ENCODE measurements at places on chromosomes 16 and 17.

GRCh38 chr17:22303096-22303495, 610.8 kb downstream of the KCNJ18 start:
- DNase-seq, result no peak

GRCh38 chr17:72421128-72422092, 300.6 kb downstream of the SOX9 start:
- DNase-seq, result peak; percentile 65

DNA sequence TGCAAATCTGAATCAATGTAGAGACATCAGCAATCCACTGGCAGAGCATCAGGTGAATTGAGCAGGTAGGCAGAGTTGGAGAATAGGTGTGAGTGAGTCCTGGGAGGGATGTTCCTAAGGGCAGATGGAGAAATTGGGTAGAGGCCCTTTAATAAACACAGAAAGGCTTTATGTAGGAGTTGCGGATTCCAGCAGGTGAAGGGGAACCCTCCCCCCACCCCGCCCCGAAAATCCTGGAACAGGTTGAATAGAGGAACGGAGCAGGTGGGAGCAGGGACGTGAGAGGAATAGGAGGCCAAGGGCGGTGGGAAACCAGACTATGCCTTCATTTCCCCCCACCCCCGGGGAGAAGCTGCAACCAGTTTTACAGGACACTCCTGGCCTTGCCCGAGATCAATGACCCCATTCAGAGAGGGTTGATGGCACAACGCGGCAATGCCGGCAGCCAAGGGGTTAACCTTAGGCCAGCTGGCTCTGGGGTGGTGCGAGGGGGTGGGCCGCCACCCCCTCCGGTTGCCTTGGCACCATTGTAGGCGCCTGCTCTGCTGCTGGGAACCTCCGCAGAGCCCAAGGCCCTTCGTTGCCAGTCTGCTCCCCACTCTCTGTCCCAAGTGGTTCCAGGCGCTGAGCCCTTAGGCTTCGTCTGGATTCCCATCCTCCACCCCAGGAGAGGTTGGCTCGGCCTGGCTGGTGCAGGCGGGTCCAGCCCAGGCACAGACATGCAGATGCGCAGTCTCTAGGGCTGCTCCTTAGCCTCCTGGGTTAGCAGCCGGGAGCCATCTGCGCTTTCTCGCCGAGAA, 814 bp upstream of the RUNDC3A start:
- peak; percentile 73 for DNase-seq

- DNase-seq, result no peak
These were observed at the start of gene CLEC10A for GRCh38 chr17:7079581-7080455. CLEC10A (minus strand) TSS chr17:7080251; CDS start chr17:7078812, 1,439 bp downstream.

GRCh38 chr17:72416054-72416675, 295.3 kb downstream of the SOX9 start:
- no peak for DNase-seq

DNA sequence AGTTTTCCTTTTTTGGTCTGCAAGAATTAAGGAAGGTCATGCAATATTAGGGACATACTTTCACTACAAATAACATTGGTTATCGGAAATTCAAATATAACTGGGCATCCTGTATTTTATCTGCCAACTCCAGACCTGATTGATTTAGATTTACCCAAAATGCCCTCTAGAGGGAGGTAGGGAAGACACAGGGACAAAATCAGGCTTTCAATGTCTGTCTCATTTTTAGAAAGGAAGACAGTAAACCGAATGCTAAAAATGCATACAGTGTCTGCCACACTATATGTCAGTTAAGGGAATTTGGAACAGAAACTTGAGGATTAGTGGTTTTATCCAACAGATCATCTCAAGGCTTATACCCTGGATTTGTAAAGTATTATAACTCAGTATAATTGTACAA, 161.7 kb upstream of the SOX9 start:
- peak; percentile 23 for DNase-seq

GRCh38 chr17:38657824-38658740, 16.7 kb downstream of the EPOP start:
- no peak for DNase-seq

DNA sequence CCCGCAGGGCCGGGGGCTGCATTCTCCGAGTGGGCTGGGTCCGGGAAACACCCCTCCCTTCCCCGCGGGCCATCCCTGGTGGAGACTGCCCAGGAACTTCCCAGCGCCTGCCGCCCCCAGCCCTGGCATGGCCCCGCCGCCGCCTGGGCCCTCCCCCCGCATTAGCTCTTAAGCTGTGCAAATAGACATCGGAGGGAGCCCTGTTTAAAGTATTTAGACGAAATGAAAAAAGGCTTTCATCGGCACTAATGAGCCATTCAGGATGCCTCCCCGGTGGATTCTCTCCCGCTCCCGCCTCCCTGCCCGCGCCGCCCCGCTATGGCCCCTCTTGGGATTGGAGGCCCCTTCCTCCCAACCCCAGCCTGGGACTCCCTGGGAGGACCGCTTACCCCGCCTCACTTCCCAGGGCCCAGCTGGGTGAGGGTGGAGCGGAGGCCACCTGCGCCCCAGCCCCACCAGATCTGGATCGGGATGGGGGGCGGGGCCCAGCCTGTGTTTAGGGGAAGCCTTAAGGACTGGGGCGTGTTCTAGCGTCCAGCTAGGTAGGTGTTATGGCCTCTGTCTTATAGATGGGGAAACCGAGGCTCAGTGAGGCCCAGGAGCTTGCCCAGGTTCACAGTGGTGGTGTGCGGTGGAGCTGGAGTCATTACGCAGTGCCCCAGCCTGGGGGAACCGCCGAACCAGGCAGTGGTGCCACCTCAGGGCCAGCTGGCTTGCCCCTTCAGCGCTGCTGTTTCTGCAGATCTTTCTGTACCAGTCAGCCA, 19.7 kb downstream of the SEZ6 start:
- no peak for DNase-seq

- no peak for DNase-seq
These were observed 7.8 kb downstream of the ATP2A3 start for GRCh38 chr17:3956327-3956957.

DNA sequence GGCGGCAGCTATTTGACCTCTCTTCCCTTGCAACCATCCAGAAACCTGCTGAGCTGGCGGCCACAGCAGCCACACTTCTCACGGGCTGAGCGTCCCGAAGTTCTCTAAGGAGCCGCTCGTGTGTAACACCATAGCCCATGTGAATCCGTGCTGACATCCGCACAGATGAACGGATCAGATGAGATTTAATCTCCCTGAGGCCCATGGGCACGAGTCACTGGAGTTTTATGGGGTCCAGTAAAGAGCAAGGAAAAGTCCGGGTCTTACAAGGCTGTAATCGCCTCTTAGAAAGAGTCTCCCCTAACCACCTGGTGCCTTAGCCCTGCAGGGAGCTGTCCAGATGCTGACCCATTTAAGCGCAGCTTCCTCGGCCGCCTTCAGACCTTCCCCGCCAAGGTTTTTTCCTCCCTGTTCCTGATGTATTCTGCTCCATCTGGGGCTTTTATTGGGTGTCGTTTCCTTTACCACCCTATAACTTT, 5.5 kb upstream of the CACNG5 start:
- DNase-seq, result peak; percentile 85

DNA sequence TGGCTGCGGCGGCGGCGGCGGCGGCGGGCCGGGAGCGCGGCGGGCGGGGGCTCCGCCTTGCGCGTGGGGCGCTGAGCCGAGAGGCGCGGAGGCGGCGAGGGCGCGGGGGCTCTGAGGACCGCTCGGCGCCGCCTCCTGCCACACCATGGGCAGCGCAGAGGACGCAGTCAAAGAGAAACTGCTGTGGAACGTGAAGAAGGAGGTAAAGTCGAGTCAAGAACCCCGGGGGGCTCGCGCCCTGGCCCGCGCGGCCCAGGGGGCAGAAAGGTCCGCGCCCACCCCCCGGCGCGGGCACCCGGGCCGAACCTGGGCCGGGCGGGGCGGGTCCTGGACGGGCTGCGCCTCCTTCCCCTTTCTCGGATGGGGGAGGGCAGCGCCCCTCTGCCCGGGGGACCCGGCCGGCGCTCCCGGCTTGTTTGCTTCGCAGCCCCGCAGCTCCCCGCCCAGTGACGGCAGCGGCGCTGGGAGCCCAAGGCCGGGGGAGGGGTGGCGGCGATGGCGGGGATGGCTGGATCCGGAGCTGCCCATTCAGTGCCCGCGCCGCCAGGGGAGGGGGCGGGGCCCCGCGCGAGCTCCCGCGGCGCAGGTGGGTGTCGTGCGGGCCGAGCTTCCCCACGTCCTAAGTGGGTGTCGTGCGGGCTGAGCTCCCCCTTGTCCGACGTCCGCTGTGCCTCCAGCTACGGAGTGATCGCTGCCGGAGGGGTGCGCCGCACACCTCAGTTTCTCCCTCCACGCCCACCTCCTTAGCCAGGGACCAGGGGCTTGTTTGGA, 428 bp downstream of the SGSM2 start:
- peak; percentile 84 for DNase-seq

DNA sequence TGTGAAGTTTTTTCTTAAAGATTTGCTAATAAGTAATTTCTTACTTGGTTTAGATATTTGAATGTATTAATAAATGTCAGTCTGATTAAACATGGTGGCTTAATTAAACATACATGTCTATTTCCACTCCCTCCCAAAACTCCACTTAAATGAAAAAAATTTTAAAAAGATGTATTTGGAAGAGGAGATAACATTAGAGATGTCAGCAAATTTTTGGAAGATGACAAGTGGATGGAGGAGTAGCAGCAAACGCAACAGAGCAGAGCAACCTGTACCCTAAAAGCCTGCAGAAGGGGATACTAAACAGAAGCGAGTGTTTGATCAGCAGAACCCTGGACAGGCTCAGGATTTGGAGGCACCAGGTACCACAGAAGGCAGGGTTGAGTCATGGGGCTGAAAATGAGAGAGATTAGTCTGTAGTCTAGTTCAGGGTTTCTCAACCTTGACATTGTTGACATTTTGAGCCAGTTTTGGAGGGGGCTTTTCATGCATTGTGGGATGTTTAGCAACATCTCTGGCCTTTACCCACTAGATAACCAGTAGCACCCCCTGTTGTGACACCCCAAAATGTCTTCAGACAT, 17.8 kb downstream of the LUC7L3 start:
- no peak for DNase-seq

DNA sequence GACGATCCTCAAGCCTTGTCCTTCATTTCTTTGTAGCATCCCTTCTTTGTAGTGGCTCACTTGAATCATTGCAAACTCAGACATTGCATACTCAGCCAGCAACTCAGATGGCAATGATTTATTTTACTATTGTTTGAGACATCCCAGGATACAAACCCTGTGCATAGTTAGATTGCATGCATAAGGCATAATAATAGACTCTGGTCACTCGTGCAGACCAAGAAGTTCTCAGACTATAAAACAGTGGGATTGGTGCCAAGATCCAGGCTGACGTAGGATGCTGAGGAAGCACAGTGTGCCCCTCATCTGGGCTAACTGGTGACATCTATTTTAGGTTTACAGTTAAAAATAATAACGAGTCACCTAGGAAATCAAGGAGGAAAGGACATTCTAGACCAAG, 142.3 kb downstream of the PMP22 start:
- peak; percentile 19 for DNase-seq

- no peak for DNase-seq
These were observed 671.1 kb downstream of the WWOX start for GRCh38 chr16:78770353-78771091.
